OCI-M1 (cell line): ENCODE measurements at places on chromosomes 12 and 14.
A peak's percentile ranks its signal among the peaks of the same experiment; 100 is the strongest.

DNA sequence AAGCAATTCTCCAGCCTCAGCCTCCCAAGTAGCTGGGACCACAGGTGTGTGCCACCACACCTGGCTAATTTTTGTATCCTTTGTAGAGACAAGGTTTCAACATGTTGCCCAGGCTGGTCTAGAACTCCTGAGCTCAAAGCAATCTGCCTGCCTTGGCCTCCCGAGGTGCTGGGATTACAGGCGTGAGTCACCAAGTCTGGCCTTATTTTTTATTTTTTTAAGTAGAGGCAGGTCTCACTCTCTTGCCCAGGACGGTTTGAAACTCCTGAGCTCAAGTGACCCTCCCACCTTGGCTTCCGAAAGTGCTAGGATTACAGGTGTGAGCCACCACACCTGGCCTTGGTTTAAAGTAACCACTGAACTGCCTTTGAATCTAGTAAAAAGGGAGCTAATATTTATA is 56.8 kb downstream of the SPPL3 start:
- no peak for DNase-seq

DNA sequence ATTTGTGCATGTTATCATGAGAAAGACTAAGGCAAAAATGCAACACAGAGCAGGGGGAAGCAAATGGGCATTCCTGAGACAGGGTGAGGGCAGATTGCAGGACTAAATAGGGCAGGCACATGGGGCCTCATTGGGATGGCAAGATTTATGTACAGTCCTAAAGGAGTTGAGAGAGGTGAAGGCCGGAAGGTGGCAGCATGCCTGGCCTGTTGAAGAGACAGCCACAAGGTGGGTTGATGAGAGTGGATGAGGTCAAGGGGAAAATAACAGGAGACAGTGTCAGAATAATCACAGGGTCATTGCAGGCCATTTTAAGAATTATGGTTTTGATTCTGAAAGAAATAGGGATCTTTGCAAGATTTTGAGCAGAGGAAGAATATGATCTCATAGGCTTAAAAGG is 21.0 kb downstream of the PAH start:
- DNase-seq = peak; percentile 32

- DNase-seq = peak; percentile 20
Measured at GRCh38 chr12:108004319-108004718, 124.8 kb upstream of the WSCD2 start.

GRCh38 chr12:123153906-123154305 is 3.0 kb upstream of the PITPNM2 start:
- DNase-seq = no peak

DNA sequence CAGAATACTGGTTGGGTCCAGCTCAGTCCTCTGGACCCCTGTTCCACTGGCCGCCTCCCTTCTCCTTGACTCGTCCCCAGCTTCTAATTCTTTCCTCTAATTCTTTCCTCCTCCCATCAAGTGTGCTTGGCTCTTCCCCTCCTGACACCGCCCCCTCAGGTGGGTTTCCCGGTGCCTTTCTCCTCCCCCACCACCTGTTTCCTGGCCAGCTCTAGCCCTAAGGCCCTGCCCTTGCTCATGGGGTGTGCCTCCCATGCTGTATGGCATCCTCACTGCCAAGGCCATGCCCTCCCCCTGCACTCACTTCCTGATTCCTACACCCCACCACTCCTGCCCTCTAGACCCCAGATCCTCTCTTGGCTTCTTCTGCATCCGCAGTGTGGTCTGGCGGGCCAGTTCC is 12.1 kb upstream of the EML1 start:
- DNase-seq = no peak

- peak; percentile 32 for DNase-seq
Measured at GRCh38 chr12:25388183-25388582, 137.5 kb upstream of the KRAS start.

DNA sequence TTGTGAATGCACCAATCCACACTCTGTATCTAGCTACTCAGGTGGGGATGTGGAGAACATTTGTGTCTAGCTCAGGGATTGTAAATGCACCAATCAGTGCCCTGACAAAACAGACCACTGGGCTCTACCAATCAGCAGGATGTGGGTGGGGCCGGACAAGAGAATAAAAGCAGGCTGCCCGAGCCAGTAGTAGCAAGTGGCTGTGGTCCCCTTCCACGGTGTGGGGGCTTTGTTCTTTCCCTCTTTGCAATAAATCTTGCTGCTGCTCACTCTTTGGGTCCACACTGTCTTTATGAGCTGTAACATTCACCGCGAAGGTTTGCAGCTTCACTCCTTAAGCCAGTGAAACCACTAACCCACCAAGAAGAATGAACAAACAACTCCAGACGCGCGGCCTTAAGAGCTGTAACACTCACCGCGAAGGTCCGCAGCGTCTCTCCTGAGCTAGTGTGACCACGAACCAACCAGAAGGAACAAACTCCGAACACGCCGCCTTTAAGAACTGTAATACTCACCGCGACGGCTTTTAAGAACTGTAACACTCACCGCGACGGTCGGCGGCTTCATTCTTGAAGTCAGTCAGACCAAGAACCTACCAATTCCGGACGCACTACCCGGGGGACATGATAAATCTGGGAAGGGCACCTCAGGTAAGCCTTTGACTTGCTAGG is 4.6 kb upstream of the LDHB start:
- DNase-seq = no peak

DNA sequence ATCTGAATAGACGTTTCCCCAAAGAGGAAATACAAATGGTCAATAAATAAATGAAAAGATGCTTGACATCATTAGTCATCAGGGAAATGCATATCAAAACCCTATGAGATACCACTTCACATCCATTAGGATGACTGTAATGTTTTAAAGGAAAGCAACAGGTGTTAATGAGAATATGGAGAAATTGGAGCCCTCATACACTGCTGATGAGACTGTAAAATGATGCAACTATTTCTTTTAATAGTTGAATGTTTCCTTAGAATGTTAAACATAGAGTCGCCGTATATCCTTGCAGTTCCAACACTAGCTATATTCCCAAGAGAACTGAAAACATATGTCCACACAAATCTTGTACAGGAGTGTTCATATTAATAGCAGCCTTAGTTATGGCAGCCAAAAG is 133.2 kb downstream of the SLC38A4 start:
- no peak for DNase-seq

DNA sequence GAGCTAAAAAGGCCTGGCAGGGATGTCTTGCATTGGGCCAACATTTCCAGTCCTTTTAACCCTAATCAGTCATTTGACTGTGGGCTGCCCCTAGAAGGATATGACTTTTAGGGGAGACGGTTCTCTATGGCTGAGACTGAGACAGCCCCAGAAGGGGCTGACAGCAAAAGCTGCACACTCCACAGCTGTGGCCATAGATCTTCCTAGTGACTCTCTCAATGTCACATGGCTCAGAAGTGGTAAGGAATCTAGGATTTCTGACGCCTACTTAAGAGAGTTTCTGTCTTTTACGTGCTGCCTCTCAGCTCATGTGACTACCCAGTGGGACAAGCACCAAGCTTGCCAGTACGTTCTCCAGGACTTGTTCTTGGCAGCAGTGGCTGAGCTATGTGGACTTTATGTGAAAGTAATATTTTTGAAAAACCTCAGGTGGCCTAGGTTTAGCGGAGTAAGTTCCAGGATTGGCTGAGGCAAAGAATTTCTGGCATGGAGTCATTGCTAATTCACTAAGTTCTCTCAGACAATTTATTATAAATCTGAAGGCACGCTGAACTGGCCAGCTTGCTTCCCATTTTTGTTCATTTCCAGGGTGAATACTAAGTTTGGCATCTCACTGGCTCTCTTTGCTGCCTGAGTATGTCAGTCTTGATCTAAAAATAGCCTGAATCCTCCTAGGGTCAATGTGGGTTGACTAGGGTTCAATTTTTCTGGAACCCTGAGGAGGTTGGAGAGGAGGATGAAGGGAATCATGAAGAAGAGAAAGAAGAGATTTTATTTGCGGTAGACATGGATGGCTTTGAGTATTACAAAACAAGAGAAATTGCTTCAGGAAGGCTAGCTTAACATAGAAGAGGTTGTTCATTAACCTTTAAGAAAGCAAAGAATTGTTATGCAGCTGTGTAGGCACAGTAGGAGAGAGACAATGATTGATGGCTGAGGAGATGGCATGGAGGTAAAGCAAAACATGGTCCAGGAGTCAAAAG is 271.8 kb downstream of the AEBP2 start:
- DNase-seq = no peak

- peak; percentile 15 for DNase-seq
Measured at GRCh38 chr12:124538194-124539082, 29.0 kb downstream of the NCOR2 start.
